D721Med (cell line): ENCODE measurements at places on chromosomes 12 and 14.

- DNase-seq: no peak
Observed at GRCh38 chr14:64442300-64442988, 22.9 kb upstream of the AKAP5 start.

GRCh38 chr12:113537046-113537750, 65.5 kb upstream of the LHX5 start:
- DNase-seq: no peak

DNA sequence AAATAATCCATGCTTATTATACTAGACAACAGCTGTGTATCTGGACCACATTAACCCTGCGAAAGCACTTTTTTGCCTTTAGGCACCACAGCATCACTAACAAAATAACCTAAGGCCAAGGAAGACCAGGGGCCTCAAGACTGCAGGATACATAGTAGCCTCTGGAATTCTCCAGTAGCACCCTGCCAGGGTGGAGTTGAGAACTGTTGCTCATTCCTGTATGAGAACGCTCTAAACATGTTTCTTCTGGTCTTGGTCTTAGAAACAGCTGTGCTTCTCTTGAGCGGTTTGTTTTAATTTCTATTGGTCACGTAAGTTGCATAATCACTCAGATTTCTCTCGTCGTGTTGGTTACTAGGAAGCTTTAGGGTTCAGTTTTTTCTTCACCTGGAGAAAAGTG, 7.9 kb downstream of the B4GALNT3 start:
- no peak for DNase-seq

- DNase-seq: no peak
Observed at GRCh38 chr14:78612666-78613065, 442.5 kb downstream of the NRXN3 start.

DNA sequence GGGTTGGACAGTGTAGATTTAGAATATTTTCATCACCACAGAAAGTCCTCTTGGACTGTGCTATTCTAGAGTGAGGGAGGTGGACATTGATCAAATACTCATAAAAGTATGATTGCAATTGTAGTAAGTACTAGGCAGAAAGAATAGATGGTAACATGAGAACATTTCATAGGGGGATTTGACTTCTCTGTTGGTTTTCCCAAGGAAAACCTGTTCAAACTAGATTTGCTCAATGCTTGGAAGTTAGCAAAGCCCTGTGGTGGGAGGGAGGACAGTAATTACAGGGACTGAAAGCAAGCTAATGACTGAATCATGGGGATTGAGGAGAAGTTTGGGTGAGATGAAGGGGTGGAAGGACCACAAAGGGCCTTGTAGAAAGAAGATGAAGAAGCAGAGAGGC, 24.4 kb upstream of the EID3 start:
- no peak for DNase-seq

DNA sequence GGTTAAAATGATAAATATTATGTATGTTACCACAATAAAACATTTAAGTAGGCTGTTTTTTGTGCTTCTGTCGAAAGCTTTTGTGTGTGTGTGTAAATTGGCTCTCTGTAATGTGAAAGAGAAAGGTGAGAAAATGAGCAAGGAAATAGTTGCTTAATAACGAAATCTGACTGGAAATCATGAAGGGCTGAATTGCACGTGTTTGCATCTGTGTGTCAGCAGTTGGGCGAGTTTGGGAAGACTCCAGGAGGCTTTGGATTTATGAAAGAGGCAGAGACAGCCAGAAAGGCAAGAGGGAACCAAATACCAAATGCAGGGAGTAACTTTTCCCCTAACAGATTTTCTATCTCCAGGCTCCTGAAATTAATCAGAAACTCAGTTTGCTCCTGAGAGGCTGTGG, 47.2 kb upstream of the PLEKHG3 start:
- no peak for DNase-seq

DNA sequence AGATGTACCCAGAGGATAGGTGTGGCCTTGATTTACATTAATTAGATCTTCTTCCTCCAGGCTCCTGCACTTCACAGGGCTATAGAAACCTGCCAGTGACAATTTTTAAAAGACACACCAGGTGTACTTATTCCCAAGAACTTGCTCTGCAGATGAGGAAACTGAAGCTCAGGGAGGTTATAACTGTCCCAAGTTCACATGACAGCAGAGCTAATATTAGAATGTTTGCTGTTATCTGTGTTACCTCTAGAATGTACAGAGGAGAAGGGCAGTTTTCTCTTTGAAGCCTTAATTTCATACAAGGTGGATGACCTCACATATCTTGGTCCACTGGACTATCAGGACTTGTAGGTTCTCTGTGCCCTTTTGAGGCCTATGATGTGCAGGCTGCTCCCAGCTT, 27.7 kb downstream of the RASSF8 start:
- DNase-seq: no peak

GRCh38 chr12:104410786-104411185, 46.0 kb upstream of the CHST11 start:
- DNase-seq: no peak

DNA sequence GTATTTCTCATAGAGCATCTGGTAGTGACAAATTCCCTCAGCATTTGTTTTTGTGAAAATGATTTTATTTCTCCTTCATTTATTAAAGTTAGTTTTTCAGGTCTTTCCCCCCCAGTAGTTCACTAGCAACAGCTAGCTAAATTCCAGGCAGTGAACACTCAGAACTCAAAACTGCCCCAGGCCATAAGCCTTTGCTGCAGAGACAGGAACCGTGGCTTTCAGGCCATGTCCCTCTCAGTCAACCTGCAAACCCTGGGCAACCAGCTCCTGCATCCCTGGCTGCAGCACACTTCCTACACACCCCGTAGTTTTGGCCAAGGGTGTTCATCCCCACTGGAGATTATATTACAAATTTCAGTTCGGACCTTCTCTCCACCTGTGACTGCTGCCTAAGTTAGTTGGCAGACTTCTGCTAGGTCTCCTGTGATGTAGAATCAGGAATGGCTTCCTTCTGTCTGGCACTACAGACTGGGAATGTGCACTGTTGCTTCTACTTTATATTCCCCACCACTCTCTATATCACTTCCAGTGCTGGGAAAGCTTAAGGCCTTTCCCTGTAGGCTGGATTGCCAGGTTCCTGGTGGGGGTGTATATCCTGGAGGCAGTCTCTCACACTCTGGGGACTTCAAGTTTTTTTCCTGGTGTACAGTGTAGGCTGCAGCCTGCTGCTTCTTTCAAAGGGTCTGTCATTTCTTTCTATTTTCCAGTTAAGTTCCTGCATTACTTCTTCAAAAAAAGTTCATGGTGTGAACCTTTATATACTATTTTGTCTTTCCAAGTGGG, 924.4 kb upstream of the LRFN5 start:
- no peak for DNase-seq

- peak; percentile 38 for DNase-seq
Observed at GRCh38 chr12:69779928-69780327, 41.3 kb downstream of the RAB3IP start.

GRCh38 chr12:78645956-78646355, 218.6 kb upstream of the SYT1 start:
- no peak for DNase-seq

DNA sequence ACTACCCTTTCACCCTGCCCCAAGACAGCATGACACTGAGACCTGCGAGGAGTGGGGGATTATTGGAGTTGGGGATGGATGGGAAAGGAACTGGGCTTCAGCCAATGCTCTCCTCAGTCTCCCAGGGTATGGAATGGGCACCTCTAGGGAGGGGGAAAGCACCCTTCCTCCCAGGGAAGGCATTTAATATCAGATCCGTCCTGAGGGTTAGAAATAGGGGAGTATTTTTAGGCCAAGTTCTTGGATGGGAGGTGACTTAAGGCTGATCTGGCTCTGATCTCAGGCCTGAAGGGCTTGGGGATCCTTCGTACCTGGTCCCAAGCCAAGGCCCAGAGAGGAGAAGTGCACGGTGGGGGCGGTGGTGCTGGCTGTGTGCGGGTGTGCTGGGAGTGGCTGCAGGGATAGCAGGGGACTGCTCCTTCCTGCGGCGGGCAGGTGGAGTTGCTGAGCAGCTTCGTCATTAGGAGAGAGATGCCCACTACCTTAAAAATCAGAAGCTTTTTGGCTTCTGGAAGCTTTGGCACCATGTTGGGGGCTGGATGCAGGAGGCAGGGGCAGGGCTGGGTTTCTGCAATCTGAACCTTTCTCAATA, 7.0 kb upstream of the CEBPE start:
- no peak for DNase-seq

DNA sequence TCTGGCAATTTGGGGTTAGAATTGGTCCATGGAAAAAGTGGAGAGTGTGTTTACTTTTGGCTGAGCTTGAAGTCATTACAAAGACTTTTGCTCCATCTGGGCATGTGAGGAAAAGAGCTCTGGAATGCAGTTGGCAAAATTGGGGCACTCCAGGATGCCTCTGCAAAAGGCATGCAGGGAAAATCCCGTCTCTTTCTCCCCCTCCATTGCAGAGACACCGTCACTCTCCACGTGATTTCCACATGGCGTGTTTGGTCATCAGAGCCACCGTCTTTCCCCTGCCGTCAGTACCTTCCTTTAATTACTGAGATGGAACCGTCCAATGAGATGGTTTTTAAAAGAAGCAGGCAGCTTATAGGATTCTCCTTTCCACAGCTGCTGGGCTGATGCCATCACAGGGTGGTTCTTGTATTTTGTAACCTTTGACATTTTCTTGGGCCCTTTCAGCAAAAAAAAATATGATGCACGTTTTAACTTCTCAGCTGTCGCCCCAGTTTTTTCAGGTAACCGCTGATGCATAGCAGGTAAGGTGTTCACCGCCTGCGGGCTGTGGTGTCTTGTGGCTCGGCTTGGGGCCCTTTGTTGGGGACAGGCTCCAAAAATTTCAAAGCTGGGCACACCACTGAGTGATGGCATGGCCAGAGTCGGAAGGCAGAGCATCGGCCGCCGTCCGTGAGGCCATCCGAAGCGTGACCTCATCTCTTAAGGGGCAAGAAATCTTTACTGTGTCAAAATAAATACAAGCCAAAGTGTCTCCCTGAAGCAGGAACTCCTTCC, 68.4 kb downstream of the CACNA1C start:
- DNase-seq: no peak

DNA sequence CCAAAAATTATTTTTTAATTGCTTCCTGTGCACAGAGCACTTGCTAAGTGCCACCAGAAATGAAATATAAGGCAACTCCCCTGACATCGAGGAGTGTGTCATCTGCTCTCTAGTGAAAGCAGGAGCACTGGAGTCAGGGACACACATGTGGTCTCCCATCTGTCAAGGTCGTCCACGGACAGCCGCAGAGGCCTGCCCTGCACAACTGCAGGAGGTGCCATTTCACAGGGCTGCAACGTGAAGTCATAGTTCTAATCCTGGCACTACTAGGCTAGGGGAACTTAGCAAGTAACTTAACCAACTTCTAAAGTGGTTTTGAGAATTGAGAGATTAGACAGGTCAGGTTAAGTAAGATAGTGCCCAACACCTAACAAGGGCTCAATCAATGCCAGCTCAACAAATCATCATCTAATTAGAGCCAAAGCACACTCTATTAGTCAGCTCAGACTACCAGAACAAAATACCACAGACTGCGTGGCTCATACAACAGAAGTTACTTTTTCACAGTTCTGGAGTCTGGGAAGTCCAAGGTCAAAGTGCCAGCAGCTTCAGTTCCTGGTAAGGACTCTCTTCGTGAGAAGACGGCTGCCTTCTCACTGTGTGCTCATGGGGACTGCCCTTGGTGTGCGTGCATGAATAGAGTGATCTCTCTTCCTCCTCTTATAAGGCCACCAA, 30.7 kb downstream of the FOXN3 start:
- no peak for DNase-seq

GRCh38 chr12:18811273-18811672, 73.4 kb downstream of the CAPZA3 start:
- DNase-seq: no peak

GRCh38 chr12:7497661-7498060, 5.9 kb downstream of the CD163 start:
- no peak for DNase-seq

DNA sequence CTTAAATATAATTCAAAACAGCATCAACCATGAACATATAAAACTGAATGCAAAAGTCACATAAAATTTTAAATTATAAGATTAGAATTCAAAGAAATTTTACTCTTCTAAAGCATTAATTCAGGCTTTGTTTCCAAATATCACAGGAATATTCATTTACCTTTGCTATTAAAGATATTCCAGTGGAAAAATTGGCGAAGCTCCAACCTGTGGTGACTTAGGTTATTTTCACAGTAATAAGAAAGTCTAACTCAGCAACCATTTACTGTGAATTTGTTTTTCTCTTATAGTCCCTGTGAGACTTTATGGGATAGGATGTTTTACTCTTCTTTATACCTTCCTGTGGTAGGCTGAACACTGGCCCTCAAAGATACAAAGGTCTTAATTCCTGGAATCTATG, 3.2 kb downstream of the WDR89 start:
- no peak for DNase-seq

DNA sequence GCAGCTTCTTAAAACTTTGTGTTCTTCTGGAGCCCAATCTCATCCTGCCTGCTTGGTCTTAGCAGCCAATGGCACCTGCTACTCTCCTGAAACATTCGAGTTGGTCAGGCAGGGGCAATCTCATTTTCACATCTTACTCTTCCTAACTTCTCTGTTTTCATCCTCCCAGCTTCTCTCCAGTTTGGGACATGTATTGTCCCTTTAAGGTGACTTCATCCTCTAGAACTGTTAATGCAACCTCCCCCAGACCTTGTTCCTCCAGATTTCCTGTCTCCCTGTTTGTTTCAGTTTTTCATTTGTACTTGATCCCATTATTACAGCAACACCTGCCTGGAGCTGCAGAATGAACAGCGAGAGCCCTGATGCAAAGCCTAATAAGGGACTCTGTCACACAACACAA, 31.3 kb downstream of the SERPINA11 start:
- no peak for DNase-seq

DNA sequence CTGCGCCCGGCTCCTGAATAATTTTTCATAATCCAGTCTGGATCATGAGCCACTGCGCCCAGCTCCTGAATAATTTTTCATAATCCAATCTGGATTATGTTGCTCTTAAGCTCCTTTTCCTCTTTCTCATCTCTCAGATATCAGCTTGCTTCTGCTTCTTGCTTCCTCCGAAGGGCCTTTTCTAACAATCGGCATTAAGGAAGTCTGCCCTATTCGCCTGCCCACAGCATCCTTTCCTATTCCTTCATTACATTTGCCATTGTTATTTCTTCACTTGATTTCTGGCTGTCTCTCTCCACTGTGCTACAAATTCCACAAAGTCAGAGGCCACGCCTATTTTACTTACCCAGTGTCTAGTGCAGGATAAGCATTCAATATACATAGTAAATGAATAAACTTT, 83.5 kb downstream of the TTC7B start:
- no peak for DNase-seq

GRCh38 chr14:96105926-96106441, 66.8 kb downstream of the C14orf132 start:
- no peak for DNase-seq

DNA sequence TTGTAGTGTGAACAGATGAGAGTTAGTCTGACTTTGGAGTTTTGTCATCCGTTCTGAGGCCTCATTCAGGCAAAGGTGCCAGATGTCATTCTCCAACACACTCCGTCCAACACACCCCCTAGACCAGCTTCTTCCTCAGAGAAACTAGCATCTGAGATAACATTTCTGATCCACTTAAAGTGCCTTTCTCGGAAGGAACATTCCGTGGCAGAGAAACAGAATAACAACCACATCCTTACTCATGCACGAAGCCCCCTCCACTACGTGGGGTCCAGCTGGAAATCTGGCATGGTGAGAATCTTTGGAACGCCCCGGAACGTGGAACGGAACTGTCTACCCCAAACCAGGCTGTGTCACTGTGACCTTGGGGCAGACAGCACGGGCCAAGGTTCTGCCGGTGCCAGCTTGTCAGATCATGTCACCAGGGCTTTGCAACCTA, 17.0 kb upstream of the BCL7A start:
- DNase-seq: no peak
